ENCODE measurements at places on chromosomes 16 and 17. TPM values are rescaled to one million over a fixed set of nuclear protein-coding genes. Genes with fewer than 3 reads are reported as not detected.

- H3K27ac ChIP-seq, result peak overlapping the region; percentile 71
- peaks cover 39% of the 10 kb centered on the region for H3K36me3 ChIP-seq
- H3K27me3 ChIP-seq, result no peaks in the 10 kb centered on the region
- peaks cover 94% of the 10 kb centered on the region for H3K4me1 ChIP-seq
- DNase-seq, result no peak
- no peak overlapping the region for H3K4me3 ChIP-seq
Measured at GRCh38 chr17:57604771-57605674, 140.1 kb downstream of the CCDC182 start.

DNA sequence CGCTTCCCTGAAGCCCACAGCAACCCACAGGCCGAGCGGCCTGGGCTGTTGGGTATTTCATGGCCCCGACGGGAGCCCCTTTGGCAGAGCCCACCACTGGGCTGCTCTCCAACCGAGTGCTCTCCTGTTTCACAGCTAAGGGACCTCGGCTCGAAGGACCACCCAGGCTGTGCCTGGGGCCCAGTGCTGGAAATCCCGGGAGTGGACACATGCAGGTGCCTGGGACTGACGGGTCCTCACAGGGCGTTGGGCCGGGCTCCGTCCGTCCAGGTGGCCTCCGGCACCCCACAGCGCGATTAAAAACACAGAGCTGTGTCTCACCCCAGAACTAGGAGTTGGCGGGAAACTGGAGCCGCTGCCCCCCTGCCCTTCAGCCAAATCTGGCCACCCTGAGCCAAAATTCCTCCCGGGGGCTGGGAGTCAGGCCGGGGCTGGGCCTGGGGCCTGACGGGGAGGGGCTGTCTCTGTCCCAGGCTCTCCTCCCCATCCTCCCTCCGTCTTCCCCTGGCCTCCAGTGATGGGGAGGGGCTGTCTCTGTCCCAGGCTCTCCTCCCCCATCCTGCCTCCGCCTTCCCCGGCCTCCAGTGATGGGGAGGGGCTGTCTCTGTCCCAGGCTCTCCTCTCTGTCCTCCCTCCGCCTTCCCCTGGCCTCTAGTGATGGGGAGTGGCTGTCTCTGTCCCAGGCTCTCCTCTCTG lies 14.1 kb downstream of the UTS2R start:
- H3K27ac ChIP-seq, result no peak overlapping the region
- no peak for DNase-seq
- peaks cover 48% of the 10 kb centered on the region for H3K27me3 ChIP-seq

DNA sequence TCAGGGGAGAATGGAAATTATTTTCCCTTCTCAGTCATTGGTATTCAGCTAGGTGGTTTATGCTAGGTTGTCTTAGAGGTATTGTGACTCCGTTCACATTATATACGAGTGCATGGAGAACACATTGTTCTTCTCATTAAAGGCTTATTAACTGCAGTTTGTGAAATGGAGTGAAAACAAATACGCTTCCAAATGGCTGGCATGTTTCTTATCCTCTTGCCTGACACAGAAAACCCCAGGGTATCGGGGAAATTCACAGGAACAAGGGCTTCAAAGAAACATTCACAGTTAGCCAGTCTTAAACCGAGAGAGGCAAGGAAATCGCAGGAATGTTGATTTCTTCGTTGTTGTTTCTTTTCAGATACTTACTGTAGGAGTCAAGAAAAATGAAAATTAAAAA lies 1047.9 kb upstream of the RBFOX1 start:
- H3K27me3 ChIP-seq, result no peaks in the 10 kb centered on the region
- no peaks in the 10 kb centered on the region for H3K36me3 ChIP-seq
- H3K4me1 ChIP-seq, result no peaks in the 10 kb centered on the region
- H3K4me3 ChIP-seq, result no peak overlapping the region
- H3K27ac ChIP-seq, result no peak overlapping the region
- no peak for DNase-seq

DNA sequence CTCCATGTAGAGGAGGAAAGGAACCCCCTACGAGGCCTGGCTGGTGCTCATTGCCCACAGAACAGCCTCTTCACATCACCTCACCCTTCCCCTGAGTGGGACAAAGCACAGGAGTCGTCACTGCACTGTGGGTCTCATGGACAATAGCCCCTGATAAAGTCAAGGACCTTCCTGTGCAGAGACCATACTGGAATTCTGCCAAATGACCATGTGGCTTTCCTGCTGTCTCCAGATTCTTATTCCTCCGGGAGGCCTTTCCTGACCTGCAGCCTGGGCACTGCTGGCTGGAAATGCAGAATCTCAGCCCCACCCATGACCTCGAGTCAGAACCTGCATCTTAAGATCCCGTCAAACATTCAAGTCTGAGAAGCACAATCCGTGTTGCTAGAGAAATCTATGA lies 60.5 kb upstream of the ERN1 start:
- no peak for DNase-seq
- no peaks in the 10 kb centered on the region for H3K27me3 ChIP-seq
- H3K4me1 ChIP-seq, result no peaks in the 10 kb centered on the region
- H3K4me3 ChIP-seq, result no peak overlapping the region
- H3K27ac ChIP-seq, result no peak overlapping the region

DNA sequence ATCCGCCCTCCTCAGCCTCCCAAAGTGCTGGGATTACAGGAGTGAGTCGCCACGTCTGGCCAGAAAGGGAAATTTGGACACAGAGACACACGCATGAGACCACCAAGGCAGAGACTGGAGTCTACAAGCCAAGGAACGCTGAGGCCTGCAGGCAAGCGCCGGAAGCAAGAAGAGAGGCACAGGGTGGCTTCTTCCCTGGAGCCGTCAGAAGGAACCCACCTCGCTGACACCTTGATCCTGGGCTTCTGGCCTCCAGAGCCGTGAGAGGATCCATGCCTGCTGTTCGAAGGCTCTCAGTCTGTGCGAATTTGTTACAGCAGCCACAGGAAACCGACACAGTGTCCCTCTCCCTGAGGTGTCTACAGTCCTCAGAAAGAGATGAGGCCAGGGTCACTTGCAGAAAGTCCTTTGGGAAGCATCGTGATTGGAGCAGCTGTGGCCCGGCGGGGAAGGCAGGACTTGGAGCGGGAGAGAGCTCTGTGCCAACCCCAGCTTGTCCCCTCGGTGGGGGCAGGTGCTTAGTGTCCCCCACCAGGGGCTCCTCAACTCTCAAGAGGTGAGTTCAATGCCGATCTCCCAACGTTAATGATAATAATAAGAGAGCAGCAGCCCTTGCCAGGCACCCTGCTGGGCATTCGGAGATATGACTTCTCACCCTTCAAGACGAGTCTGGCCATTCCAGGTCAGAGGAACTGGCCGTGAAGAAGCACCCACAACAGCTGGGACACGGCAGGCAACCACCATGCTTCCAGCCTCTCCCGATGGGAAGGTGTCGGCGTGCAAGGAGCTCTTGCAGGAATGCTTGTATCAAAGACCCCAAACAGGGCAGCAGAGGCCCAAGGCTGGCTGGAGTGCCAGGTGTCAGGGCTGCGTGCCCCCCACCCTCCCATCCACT lies 68.4 kb upstream of the TNRC6C start:
- H3K27me3 ChIP-seq, result no peaks in the 10 kb centered on the region
- DNase-seq, result no peak
- no peak overlapping the region for H3K27ac ChIP-seq
- H3K36me3 ChIP-seq, result no peaks in the 10 kb centered on the region

DNA sequence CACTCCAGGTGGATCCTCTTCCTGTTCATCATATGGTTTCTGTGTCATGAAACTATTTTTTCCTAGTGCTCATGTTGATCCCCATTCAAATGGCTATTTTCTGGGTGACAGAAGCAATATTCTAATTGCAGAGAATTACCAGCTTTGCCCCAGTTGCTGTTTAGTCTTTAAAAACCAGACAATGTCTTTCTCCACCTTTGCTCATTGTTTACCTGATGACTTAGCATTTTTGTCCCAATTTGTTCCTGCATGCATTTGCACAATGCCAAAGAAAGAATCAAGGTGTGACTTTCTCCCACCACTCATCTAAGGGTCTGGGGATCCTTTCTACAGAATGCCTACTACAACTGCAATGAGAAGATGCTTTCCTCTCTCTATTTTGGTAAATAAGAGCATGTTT lies 439.9 kb upstream of the MAF start:
- DNase-seq, result no peak
- no peak overlapping the region for H3K27ac ChIP-seq

GRCh38 chr16:68369168-68369567 lies 58.3 kb downstream of the PRMT7 start:
- H3K4me1 ChIP-seq, result peaks cover 44% of the 10 kb centered on the region
- DNase-seq, result no peak
- H3K36me3 ChIP-seq, result peaks cover 48% of the 10 kb centered on the region

- H3K4me3 ChIP-seq, result no peak overlapping the region
- H3K4me1 ChIP-seq, result no peaks in the 10 kb centered on the region
- DNase-seq, result no peak
- no peaks in the 10 kb centered on the region for H3K27me3 ChIP-seq
Measured at GRCh38 chr16:55491691-55492090, 12.7 kb downstream of the MMP2 start.

DNA sequence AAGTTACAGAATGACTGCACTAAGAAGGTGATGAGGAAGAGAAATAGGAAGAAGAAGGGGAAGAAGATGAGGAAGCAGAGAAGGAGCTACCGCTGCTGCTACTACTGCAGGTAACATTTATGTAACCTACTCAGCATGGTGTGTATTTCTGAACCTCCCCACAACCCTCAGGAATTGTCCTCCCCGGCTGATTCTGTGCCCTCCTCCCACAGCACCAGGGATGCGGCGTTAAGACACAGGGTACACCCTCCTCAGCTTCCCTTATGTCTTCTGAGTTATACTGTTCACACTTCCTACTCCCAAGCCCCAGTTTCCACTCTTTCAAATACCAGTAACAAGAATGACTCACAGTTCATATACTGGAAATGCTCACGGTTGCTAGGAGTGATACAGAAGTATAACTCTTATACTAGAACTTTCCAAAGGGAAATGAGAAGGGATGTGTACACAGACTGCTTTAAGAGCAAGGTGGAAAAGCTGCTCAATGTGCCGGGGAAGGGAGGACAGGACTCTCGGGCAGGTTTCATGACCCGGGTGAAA lies 224.5 kb upstream of the PSMD7 start:
- DNase-seq, result no peak
- H3K4me3 ChIP-seq, result no peak overlapping the region
- no peak overlapping the region for H3K27ac ChIP-seq
- no peaks in the 10 kb centered on the region for H3K27me3 ChIP-seq
- peaks cover under 1% of the 10 kb centered on the region for H3K4me1 ChIP-seq

HIGD1B gene
- polyA plus RNA-seq, result 2.2 TPM

HSD11B2 gene
- 7.8 TPM for polyA plus RNA-seq

PIK3R5 gene
- 20.4 TPM for polyA plus RNA-seq

RTN4RL1 gene
- polyA plus RNA-seq, result 0.68 TPM

Data from thymus (tissue), 14 donors.